ENCODE measurements at places on chromosomes 7 and 10. TPM values are rescaled to one million over a fixed set of nuclear protein-coding genes. Genes with fewer than 3 reads are reported as not detected.

The GIGYF1 gene
- total RNA-seq: 20.9 TPM

The CLRN3 gene
- 76.8 TPM for total RNA-seq

The LDB3 gene
- 4.7 TPM for total RNA-seq

The FFAR4 gene
- 44.2 TPM for total RNA-seq

The DGKI gene
- 0.67 TPM for total RNA-seq

The CNPY1 gene
- not detected for total RNA-seq

The JMJD1C gene
- total RNA-seq: 72.2 TPM

The EBLN1 gene
- not detected for total RNA-seq

The FGFR2 gene
- total RNA-seq: 25.6 TPM

The UCMA gene
- not detected for total RNA-seq

- no peaks in the 10 kb centered on the region for H3K36me3 ChIP-seq
- no peak for DNase-seq
- H3K4me1 ChIP-seq: no peaks in the 10 kb centered on the region
These were observed 18.2 kb downstream of the PRF1 start for GRCh38 chr10:70584366-70584765.

DNA sequence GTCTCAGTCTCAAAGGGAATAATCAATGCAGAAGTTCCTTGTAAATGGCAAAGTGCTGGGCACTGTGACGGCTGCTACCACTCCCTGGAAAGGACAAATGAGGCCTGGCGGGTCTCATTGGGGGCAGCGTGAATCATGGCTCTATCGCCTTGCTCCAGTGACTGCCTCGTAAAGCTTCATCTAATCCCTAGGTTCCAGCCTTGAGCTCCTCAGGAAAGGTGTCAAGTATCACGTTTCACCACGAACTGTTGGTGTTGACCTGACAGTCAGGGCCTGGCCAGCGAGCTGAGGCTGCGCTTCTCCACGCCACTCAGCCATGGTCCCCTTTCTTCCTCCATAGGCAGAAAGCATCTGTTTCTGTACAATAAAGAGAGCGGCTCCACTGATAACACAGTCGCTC is 126.7 kb upstream of the ZNF32 start:
- no peaks in the 10 kb centered on the region for H3K27me3 ChIP-seq
- no peaks in the 10 kb centered on the region for H3K36me3 ChIP-seq
- H3K4me1 ChIP-seq: no peaks in the 10 kb centered on the region
- H3K4me3 ChIP-seq: no peak overlapping the region
- no peak overlapping the region for H3K27ac ChIP-seq
- DNase-seq: no peak

DNA sequence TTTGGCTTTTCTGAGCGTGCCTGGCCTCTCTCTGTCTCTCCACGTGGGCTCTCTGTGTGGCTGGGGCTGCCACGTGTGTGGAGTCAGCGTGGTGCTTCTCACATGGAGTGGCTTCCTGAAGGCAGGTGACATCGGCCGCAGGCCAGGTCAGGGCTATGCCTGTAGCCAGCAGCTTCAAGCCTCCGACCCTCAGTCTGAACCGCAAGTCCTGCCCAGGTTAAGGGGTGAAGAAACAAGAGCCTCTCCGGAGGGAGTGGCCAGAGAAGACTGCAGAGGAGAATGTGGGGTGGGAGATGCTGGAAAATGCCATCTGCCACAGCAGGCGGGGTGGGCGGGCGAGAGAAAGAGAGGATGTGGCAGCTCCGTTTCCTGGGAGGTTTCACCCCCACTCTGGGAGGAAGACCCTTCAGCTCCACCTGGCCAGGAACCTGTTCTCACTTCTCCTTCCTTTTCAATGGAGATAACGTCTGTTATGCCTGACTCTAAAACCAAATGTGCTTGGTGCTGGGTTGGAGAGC is 14.3 kb upstream of the VIPR2 start:
- DNase-seq: no peak
- H3K4me3 ChIP-seq: no peak overlapping the region
- H3K36me3 ChIP-seq: no peaks in the 10 kb centered on the region

DNA sequence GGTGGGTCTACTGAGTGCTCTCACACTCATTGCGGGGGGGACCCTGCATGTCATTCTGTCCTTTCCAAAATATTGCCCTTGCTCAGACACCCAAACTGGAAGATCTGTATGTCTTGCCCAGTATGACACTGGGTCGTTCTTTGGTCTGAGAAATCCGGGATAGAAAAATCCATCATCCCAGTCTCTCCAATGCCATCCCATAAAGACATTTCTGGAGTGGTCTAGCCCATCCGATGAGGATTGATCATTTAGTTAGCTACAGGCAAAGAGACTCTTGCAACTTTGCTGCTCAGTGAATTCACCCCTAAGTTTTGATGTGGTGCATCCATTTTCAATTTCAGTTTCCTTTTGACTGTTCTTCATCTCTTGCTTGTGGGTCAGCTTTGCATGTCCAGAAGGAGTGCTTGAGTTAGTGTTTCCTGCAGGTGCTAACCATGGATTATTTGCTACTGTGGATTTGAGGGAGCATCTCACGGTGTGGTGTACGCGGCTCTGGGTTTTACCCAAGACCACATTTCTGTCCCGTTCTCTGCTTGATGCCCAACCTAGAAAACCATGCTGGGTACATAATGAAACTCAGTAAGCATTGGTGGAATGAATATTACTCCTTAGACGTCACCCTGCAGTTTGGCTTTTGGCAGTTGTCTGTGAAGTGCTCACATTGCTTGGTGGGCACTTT is 247.0 kb upstream of the MKI67 start:
- H3K4me1 ChIP-seq: no peaks in the 10 kb centered on the region
- H3K27ac ChIP-seq: no peak overlapping the region
- no peak overlapping the region for H3K4me3 ChIP-seq
- no peak for DNase-seq
- no peaks in the 10 kb centered on the region for H3K27me3 ChIP-seq

DNA sequence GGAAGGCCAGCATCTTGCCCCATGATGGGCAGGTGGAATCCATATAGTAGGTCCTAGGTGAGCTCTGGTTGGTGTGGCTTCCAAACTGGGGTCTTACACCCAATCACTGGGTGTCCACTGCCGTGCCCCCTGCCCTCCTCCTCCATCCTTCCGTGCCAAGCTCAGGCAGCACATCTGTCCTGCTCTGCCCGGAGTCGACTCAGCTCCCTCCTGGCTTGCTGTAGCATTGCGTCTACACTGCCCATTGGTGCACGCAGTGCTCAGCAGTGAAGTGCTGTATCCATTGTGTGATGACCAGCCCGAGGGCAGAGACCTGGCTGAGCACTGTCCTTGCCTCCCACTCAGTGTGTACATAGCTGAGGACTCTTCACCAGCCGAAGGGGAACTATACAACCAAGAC is 148.4 kb downstream of the ADAM12 start:
- H3K36me3 ChIP-seq: no peaks in the 10 kb centered on the region
- H3K4me1 ChIP-seq: no peaks in the 10 kb centered on the region

DNA sequence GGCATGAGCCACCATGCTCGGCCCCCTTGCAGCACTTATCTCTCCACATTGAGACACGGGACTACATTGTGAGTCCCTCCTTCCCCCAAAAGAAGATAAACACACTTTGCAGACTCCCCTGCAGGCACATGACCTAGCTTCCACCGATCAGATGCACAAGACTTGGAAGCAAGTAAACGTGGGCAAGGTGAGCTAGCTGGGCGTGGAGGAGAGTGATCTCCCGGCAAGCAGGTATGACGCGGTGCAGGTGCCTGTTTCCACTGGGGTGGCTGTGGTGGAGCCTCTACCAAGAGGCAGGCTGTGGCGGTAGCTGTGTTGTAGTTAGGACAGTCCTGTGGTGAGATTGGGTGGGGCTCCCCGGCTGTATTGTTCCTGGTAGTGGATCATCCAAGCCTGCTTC is 7.7 kb upstream of the COMTD1 start:
- peaks cover 12% of the 10 kb centered on the region for H3K4me1 ChIP-seq
- DNase-seq: peak; percentile 70
- H3K27ac ChIP-seq: no peak overlapping the region
- no peaks in the 10 kb centered on the region for H3K27me3 ChIP-seq
- no peaks in the 10 kb centered on the region for H3K36me3 ChIP-seq
- no peak overlapping the region for H3K4me3 ChIP-seq

DNA sequence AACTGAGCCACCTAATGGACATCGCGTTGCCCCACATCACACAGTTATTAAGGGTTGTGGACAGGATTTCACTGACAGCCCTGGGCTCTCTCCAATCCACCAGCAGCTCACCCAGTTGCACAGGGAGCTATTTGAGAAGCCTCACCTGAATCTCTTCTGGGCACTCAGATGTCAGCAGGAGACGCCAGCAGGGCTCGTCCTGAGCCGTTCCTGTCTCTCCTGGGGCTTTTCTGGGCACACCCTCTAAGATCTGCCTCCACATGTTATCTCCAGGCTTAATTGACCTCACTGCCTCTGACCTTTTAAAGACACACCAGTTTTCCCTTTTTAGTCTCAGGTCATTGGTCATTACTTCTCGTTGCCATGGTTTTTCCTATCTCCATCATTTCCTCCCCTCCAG is 63.0 kb downstream of the GRID1 start:
- H3K27ac ChIP-seq: no peak overlapping the region
- DNase-seq: no peak
- no peaks in the 10 kb centered on the region for H3K4me1 ChIP-seq
- H3K4me3 ChIP-seq: no peak overlapping the region
- H3K36me3 ChIP-seq: no peaks in the 10 kb centered on the region

DNA sequence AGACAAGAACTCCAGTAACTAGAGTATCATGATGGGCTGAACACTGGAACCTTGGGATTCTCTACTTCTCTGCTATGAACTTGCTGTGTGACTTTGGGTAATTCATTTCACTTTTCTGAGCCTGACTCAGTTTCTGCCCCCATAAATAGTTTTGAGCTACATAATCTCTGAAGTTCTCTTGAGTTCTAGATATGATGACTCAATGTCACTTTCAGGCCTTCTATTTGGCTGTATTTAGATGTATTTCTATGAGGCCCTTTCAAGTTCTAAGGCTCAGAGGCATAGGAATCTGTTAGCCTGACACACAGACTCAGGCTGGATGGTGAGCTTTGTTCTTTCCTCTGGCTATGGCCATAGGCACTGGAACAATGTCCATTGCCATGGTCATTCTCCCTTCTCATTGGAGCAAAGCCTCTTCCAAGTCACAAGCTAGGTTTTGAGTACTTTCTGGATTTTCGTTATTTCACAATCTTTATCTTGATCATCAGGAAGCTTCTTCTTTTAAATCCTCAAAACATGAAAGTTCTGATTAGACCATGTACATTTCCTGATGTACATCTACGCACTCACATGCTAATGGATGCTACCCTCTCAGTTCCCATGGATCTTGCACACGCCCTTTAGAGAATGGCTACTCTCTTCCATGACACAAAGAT is 101.6 kb downstream of the TES start:
- H3K36me3 ChIP-seq: no peaks in the 10 kb centered on the region
- no peaks in the 10 kb centered on the region for H3K27me3 ChIP-seq
- H3K4me3 ChIP-seq: no peak overlapping the region
- no peaks in the 10 kb centered on the region for H3K4me1 ChIP-seq

DNA sequence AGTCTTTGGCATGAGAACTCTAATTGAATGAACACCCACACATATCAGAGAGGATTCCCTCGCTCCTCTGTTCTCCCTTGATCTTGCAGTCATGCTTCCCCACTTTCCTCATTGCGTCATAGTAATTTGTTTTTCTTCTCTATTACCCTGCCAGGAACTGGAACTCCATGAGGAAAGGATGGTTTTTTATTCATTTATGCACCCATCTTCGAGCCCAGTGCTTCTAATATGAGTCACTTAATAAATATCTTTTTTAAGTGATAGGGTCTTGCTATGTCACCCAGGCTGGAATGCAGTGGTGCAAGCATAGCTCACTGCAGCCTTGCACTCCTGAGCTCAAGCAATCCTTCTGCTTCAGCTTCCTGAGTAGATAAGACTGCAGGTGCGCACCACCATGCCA is 83.5 kb downstream of the OTUD1 start:
- no peak for DNase-seq
- H3K36me3 ChIP-seq: no peaks in the 10 kb centered on the region
- H3K27ac ChIP-seq: no peak overlapping the region
- H3K27me3 ChIP-seq: no peaks in the 10 kb centered on the region

- H3K27ac ChIP-seq: no peak overlapping the region
- H3K4me1 ChIP-seq: no peaks in the 10 kb centered on the region
- no peaks in the 10 kb centered on the region for H3K36me3 ChIP-seq
- H3K27me3 ChIP-seq: no peaks in the 10 kb centered on the region
These were observed 40.4 kb downstream of the PROSER2 start for GRCh38 chr10:11863353-11864109.

GRCh38 chr7:23184709-23185359 is 3.0 kb downstream of the NUP42 start:
- no peaks in the 10 kb centered on the region for H3K27me3 ChIP-seq
- H3K27ac ChIP-seq: no peak overlapping the region
- no peak overlapping the region for H3K4me3 ChIP-seq
- no peaks in the 10 kb centered on the region for H3K36me3 ChIP-seq

DNA sequence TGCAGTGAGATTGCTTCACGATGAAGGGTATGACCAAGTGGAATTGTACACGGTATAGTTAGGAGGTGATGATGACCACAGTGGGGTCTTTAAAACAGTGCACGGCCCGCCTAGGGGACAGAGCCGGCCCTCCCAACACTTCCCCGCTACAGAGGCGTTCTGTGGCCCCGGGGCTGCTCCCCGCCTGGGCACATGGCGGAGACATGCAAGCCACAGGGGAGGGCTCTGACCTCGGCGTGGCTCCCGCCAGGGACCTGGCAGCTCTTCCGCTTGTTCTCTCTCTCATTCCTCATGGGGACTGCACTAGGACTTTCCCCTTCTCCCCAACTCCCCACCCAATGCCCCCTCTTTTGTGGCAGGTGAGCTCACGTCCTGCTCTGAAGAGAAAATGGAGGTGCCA is 393.8 kb downstream of the DNAJB6 start:
- H3K36me3 ChIP-seq: no peaks in the 10 kb centered on the region
- no peaks in the 10 kb centered on the region for H3K4me1 ChIP-seq
- no peak overlapping the region for H3K4me3 ChIP-seq

DNA sequence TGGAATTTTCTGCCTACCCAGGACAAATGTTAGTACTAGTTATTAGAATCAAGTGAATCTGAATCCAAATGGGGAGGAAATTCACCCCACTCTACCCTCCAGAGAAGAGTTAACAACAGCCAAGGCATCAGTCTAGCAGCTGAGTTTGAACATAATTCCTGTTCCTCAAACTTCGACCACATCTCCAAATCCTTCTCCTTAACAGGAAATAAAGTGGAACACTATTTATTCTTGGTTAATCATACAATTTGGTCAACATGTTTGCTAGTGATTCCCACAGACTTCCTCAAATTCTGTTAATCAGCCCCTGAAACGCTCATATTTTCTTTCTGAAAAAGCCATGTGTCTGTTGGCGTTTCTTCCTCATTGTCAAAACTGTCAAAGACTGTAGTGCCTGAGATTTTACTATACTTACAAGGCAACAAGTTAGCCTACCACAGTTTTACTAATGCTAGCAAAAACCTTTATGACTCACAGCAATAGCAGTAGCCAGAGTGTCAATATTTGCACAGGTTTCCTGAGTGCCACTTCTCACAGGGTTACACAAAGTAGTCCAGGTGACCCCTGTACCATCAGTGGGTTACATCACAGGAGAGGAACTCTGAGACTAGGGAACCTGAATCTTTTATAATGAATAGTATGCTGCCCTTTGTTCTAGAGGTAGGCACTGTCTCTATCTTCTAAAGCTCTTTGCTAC is 202.9 kb downstream of the GRM3 start:
- peaks cover 7% of the 10 kb centered on the region for H3K4me1 ChIP-seq
- peak overlapping the region; percentile 23 for H3K27ac ChIP-seq
- peak; percentile 73 for DNase-seq
- H3K36me3 ChIP-seq: no peaks in the 10 kb centered on the region
- no peaks in the 10 kb centered on the region for H3K27me3 ChIP-seq
